ENCODE measurements at places on chromosomes 11 and 22.

DNA sequence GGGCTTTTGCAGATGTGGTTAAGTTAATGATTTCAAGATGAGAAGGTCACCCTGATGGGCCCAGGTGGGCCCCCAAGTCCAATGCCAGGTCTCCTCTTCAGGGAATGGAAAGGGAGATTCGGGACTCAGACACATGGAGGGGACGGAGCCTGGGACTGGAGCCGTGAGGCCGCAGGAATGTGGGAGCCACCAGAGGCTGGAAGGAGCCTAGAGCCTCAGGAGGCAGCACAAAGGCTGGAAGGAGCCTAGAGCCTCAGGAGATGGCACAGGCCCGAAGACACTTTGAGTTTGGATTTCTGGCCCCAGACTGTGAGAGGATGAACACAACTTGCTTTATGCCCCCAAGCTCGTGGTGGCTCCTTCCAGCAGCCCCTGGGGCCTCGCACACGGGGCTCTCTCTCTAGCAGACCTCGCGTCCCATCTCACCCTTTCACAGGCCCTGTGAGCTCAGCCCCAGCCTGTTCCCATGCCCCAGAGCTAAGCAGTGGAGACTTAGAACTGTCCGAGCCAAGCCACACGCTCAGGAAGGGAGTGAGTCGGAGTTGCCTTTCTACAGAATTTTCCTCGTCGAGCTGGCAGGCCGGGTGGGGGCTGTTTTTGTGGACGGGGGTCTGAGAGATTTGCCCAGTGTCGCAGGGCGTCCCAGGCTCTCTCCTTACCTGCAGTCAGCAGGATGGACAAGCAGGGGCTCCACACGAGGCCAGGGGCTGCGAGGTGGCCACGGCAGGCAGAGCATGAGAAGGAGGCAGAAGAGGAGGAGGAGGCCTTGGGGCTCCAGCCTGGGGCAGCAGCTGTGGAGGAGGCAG, 937.6 kb downstream of the BRD1 start:
- DNase-seq, result no peak

DNA sequence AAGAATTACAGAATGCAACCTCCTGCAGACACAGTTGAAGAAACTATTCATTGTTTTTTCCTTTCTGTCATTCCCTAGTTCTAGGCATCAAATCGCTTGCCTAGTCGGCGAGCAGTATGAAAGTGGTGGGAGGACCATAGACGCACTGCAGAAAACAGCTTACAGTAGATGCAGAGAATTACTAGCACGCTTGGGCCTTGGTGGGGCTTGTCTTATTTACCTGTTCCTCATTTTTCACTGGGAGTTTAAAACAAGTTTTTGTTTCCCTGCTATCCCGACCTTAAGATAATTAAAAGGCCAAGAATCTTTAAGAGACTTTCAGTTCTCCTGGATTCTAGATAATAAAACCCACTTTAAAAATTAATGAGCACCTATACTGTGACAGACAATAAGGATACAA, 713 bp upstream of the ARL14EP start:
- DNase-seq, result no peak

GRCh38 chr11:64245401-64245796, 1.3 kb downstream of the PPP1R14B start:
- DNase-seq, result no peak

GRCh38 chr11:12998336-12998735, 10.8 kb upstream of the RASSF10 start:
- DNase-seq, result no peak

- DNase-seq, result no peak
Observed at GRCh38 chr11:22069844-22070243, 123.0 kb upstream of the ANO5 start.

DNA sequence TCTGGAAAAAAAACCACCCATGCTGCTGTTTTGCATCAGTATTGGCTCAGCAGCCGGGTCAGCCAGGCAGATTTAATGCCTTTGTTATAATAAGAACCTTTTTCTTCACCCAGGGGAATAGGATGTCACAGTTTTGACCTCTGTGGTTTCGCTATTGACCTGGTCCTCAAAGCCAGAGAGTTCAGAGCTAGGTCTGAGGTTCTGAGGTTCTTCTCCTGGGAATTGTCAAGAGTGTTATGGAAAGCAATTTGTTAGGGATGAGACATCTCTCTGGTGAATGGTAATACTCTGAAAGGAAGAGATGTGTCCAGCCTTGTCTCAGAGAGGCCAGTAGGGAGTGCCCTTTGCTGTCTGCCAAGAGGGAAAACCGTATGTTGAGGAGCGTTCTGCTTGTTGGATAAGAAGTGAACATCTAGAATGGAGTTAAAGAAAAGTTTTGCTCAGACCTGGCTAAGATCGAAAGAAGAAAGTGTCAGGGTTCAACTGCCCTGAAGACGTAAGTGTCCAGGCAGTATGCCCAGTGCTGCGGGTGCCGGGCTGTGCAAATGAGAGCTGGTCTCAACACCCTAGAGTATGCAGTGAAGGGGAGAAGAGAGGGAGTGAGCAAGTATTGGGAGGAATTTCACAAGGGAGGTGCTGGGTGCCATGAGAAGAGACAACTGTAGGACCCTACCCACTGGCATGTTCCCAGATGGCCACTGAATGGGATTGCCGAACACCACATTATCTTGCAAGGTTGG, 150.9 kb upstream of the TTC12 start:
- no peak for DNase-seq

DNA sequence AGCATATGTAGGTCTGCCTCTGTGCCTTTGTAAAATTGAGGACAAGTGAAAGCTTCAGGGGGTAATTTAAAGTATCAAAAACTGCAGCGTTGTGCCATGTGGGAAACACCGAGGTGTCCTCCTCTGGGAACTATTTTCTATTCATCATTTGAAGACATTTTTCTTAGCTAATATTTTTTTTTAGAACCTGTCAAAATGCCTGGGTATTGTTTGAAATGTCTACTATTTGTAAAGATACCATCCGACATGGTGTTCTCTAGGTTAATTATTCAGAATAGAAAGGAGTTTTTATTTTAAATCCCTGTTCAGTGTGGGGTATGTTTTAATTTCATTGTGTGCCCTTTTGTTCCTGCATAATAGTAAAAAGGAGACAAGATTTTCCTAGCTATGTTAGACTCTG, 490.8 kb downstream of the NELL1 start:
- DNase-seq, result no peak

GRCh38 chr11:87456499-87456898, 418.8 kb downstream of the TMEM135 start:
- no peak for DNase-seq

DNA sequence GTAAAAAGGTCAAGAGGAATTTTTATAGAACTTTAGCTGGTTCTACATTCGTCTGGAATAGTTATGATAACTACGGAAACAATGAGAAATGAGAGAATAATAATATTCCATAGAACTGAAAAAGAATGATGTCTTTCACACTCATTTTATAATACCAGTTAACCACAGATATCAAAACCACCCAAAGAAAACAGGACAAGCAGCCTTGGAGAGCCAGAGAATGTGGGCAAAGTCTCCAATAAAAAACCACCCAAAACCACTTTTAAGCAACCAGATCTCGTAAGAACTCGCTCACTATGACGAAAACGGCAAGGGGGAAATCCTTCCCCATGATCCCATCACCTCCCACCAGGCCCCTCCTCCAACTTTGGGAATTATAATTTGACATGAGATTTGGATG, 60.8 kb downstream of the ARHGAP32 start:
- DNase-seq, result no peak

GRCh38 chr11:2662430-2663299, 37.1 kb downstream of the KCNQ1OT1 start:
- no peak for DNase-seq

DNA sequence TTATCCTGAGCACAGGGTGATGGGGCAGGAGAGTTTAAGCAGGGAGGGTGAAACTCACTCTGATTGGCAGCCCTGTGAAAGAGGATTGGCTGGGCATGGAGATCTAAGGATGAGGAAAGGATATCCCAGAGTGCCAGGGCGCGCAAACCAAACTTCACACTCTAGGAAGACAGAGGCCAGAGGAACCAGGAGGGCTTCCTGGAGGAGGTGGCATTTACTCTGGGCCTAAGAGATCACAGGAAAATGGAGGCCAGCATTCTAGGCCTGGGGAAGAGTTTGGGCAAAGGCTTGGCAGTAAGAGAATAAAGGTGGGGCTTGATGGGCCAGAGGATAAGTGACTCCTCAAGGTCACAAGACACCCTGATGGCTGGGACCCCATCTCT, 377 bp upstream of the NCF4 start:
- no peak for DNase-seq

DNA sequence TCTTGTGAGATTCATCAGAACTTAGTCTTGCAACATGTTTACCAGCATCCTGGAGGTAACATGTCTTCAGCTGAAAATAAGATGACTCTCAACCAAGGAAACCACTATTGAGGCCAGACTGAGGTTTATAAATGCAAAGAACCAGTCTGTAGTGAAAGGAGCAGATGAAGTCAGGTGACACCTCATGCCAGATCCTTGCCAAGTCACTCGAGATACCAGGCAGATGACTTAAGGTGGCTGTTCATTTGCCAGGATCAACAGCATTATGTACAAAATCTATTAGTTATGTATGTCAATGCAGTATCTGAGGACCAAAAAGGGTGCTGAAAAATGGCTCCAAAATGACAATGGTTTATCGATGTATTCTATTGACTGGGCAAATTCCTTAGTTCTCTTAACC, 100.0 kb upstream of the SOX6 start:
- no peak for DNase-seq

DNA sequence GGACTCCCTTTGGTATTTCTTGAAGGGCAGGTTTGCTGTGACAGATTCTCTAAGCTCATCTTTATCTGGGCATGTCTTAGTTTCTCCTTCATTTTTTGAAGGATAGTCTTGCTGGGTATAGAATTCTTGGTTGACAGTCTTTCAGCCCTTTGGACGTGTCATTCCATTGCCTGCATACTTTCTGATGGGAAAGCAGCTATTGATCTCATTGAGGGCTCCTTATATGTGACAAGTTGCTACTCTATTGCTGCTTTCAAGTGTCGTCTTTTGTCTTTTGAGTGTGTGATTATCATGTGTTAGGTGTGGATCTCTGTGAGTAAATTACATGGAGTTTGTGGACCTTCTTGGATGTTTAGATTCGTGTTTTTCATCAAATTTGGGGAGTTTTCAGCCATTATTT, 21.9 kb downstream of the IGHMBP2 start:
- no peak for DNase-seq

DNA sequence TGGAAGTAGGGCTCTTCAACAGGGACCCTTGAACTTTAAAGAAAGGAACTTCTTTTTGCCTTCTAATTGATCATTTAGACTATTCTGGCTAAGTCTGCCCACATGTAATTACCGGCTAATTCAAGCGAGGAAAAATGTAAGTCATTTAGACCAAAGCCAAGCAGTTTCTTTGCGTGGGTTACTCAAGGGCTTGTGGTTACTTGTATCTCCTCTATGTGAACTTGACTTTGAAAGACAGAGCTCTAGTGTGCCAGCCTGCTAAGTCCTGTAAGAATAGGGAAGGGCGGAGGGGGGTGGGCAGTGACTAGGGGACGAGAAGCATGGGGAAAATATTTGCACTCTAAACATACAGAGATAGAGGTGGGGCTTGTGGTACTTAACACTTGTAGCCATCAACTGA, 145.2 kb upstream of the TEAD1 start:
- no peak for DNase-seq

- no peak for DNase-seq
Observed at GRCh38 chr11:72236083-72236697, 7.8 kb downstream of the PHOX2A start.

DNA sequence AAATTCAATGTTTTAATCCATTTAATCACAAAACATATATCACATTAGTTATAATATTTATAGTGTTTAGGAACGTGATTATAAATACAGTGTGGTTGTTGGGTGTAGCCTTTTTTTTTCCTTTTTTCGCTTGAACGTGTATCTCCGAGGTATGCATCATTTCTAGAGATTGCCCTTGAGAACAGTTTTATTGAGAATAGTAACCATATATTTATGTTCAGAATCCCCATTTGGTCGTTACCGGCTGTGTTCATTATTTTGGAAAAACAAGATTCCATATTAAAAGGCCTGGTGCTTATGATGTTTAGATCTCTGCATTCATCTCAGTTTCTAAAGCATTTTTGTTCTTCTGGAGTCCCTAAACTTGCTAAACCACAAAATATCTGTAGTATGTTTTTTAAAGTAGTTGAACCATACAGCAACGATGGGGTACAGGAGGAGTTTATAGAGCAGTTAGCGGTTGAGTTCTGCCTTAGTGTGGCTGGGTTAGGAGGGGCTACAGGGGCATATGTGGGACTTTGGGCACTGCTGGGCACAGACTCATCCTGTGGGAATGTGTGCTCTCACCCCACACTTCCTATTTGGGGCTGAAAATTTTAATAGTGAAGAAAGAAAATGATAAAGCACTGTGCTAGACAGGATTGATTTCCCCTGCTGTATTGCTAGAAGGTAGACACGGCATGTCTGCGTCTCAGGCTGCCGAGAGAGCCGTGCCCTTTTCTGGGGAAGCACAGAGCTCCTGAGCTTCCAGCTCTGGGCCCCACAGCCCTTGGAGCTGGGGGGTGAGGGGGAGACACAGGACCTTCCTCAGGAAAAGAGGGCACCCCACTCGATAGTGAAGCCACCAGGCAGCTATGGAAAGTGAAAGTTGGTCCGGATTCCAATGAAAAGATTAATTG, 81.5 kb upstream of the PPARA start:
- no peak for DNase-seq

DNA sequence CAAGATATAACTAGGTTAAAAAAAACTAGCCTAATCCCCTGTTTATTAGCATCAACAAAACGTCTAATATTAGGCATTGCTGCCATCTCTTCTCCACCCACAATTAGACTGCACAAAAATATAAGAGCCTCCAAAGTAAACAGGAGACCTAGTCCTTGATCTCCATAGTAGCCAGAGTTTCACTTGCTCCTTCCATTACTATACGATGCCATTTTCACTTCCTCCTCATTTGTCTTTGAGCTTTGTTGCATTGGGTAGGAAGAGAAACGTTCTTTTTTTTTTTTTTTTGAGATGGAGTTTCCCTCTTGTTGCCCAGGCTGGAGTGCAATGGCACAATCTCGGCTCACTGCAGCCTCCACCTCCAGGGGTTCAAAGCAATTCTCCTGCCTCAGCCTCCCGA, 42.3 kb upstream of the RDX start:
- DNase-seq, result no peak

DNA sequence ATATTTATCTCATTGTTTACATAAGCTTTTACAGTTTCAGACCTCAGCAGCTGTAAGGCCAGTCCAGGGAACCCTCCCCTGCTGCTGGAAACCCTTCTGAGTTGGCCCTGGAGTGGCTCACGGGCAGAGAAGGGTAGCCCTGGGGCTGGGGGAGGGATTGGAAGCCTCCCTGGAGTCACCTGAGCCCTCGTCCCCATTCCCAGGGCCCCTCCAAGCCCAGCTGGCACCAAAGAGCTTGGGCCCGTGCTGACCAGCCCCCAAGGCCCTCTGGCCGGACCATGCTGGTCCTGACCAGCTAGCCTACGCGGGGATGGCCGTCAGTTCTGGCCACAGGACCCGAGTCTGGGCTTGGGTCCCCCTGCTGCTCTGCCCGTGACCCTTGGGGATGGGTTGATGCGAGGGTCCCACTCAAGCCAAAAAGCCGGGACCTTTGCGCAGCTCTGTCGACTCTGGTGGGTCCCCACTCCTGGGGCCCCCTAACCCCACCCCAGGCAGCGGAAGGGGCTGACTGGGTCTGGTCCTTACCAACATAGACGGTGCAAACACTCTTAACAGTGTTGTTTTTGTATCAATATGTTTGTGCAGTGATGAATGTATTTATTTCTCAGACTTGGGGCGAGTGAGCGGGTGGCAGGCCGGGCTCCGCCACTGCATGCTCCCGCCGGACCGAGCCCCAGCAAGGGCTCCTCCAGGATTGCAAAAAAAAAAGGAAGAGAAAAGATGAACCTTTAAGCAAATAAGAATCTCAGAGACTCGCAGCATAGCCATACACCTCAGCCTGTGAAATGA, 17.5 kb upstream of the TMEM191C start:
- DNase-seq, result no peak

- no peak for DNase-seq
Observed at GRCh38 chr11:61533401-61533800, 24.9 kb downstream of the LRRC10B start.
